ENCODE measurements at places on chromosomes 11 and 22. TPM values are rescaled to one million over a fixed set of nuclear protein-coding genes. Genes with fewer than 3 reads are reported as not detected.

KRTAP5-9 gene
- polyA plus RNA-seq = 0.30 TPM

OR4D5 gene
- not detected for polyA plus RNA-seq

CABP7 gene
- polyA plus RNA-seq = 0.27 TPM

TMEM25 gene
- 36.7 TPM for polyA plus RNA-seq

PANX3 gene
- not detected for polyA plus RNA-seq

CD3E gene
- polyA plus RNA-seq = 0.39 TPM

FAM83F gene
- polyA plus RNA-seq = 1.4 TPM

APOA4 gene
- 1.5 TPM for polyA plus RNA-seq

ZNF280A gene
- not detected for polyA plus RNA-seq

CD3D gene
- polyA plus RNA-seq = 0.65 TPM

FGF19 gene
- polyA plus RNA-seq = 0.93 TPM

MOGAT2 gene
- 0.67 TPM for polyA plus RNA-seq

SPINDOC gene
- 32.1 TPM for polyA plus RNA-seq

DNA sequence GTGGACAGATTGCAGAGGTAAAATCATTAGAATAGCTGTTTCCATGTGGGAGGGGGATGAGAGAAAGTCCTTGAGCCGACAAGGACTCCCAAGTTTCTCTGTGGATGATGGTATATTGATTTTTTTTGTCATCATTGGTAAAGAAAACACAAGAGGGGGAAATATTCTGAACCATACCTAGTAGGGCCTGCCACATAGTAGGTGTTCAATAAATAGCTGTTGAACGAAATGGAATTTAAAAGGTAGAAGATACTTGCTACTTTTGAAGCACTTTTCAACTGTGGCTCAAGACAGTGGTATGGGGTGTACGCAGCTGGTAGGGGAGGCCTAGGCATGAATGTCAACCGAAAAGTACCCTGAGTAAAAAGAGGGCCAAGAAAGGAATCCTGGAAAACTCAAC lies 2.1 kb downstream of the CAVIN3 start:
- no peak for DNase-seq

DNA sequence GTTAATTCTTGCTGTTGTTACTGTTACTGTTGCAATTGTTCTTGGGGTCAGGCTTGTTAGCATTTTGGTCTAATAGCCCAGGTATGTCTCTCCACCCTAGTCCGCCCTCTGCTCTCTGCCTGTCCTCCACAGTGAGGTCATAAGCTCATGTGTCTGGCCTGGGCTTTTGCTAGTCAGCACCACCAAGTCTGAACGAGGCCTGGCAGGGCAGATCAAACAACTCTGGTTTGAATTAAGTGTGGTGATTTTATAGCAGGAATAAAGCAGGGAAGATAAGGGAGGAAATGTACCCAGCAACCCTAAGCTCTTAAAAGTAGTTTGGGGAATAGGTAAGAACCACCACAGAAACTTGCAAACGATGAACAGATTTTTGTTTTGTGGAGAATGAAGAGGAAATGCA lies 98.7 kb downstream of the ABTB2 start:
- no peak for DNase-seq

- DNase-seq = no peak
Measured at GRCh38 chr11:96267001-96267495, 75.9 kb downstream of the MAML2 start.

DNA sequence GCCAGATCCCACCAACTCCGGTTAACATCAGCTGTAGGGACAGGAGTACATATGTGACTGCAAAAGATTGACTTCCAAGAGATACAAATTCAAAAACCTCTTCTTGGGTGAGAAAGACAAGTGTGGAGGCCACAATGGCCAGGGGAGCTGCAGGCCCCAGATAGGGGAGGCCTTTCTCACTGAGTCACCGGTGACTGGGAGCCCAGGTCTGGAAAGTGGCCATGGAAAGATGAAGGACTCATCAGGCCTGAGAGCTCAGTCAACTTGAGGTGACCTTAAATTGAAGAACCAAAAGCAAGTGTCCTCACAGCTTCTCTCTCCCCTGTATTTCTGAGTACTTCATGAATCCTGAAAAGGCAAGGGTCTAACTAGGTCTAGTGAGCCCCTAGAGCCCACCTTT lies 90.4 kb upstream of the CLPB start:
- no peak for DNase-seq

- no peak for DNase-seq
Measured at GRCh38 chr11:117822074-117823033, 2.2 kb downstream of the FXYD2 start.

DNA sequence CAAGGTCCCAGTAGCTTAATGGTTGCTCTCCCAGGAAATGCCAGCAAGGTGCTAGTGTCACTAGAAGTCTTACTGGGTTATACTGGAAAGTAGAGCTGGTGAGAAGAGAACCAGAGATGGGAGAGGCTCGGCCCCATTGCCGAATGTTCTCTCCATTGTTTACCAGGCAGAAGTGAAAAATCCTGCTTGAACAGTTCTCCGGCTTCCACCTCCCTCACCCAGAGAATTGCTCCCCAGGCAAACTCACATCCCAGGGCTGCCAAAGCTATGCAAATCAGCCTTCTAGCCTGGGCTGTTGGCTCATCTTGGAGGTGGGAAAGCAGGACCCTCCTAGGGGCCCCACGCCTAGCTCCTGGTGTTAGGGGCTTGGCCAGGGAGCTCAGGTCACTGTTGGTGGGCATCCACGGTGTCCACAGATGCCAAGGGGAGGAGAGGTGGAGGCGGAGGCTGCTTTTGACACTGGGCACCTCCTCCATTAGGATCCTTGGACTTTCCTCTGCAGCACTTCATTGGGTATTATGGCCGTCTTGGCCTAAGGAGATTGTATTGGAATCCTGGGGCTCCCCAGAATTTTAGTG lies 20.1 kb downstream of the POU2F3 start:
- DNase-seq = no peak

DNA sequence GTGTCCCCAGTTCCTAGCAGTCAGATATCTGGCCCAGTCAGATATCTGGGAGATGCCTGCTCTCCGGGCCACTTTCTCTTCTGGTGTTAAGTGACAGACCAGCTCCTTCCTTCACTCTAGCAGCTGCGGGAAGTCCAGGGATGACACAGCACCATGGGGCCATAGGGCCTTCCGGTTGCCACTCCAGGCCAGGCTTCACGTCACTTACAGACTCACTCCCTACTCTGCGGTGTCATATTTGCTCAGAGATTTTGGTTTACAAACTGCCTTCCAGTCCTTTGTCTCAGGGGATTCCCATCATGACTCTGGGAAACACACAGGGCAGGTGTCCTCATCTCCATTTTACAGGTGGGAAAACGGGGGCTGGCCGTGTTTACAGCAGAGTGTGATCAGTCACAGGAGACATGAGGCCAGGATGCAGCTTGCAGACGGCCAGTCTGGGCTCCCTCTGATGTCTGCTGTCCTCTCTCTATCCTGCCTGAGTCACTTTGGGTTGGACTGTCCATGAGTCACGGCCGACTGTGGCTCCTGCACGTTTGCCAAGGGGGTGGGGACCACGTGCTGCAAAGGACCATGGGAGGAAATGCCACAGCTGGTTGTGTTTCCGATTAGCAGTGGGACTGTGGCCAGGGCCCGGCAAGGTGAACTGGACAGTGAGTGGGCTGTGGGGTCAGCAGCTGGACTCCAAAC lies 8.2 kb upstream of the TBC1D22A start:
- no peak for DNase-seq

- DNase-seq = no peak
Measured at GRCh38 chr22:31646186-31647019, 15.6 kb downstream of the PISD start.

DNA sequence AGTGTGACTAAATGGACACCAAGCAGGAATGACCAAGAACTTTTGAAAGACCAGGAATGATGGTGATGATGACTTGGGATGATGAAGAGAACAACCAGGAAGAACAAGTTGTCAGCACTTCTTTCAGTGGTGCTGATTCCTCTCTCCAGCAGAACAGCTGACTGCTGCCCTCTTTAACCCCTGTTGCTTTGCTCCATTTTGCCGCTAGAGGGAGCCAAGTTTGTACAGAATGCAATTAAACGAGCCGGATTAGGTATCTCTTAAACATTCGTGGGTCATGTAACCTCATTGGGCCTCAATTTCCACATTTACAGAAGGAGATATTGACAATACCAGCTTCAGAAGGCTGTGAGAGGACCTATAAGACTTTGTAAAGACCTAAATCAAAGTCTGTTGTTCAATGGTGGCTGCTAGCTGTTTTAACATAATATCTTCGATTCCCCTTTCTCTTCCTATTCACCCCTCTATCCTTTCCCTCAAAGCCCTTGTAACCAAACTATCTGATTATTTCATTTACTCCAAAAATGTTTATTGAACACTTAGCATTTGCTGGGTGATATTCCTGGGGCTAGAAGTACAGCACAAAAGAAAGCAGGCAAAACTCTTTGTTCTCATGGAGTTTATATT lies 1.9 kb downstream of the OR4S1 start:
- peak; percentile 5 for DNase-seq

- DNase-seq = no peak
Measured at GRCh38 chr11:93717501-93717900, 23.8 kb downstream of the TAF1D start.

- no peak for DNase-seq
Measured at GRCh38 chr11:73784080-73784634, 3.5 kb upstream of the MRPL48 start.

DNA sequence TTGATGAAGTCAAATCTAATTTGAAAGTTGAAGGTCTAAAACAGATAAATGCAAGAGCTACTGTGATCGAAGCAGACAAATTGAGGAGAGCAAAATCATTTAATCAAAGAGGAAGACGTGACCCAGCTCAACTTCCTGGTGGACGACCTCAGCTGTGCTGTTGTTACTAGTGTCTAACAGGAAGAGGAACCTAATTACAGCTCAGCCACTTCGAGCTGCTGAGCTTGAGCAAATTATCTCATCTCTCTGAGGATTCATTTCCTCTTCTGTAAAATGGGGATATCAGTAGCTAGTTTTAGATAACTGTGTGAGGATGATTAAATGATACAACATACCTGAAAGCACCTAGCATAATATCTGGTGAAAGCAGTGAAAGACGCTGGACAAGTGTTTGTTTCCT lies 48.6 kb upstream of the OLFML1 start:
- DNase-seq = no peak

GRCh38 chr11:121300972-121301699 lies 8.6 kb downstream of the SC5D start:
- DNase-seq = no peak

DNA sequence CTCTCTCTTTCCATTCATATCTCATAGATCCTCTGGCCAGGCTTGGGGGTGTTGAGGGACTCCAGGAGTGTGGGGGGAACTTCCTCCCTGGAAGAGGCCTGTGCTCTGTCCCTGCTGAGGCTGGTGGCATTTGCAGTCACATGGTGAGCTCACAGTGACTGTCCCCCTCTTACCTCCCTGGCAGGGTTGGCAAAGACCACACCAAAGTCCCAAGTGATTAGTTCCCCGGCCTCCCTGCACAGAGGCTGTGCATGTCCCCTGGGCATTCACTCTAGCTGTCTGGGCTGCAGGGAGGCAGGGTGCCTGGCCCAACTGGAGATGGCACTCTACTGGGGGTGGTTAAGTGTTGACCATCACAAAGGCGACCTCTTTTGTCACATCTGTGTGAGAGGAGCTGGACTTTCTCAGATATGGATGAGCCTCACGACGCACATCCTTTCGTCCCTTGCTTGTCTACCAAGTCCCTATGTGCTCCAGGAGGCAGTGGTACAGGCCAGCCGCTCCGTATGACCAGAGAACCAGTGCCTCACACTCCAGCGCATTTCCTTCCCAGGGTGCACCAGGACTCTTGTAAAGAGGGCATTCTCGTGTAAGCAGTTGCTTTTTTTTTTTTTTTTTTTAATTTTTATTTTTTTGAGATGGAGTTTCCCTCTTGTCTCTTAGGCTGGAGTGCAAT lies 8.8 kb downstream of the TANGO2 start:
- no peak for DNase-seq

- DNase-seq = no peak
Measured at GRCh38 chr11:45388472-45388871, 102.3 kb upstream of the SYT13 start.

- no peak for DNase-seq
Measured at GRCh38 chr11:44568658-44569473, 3.4 kb downstream of the CD82 start.

DNA sequence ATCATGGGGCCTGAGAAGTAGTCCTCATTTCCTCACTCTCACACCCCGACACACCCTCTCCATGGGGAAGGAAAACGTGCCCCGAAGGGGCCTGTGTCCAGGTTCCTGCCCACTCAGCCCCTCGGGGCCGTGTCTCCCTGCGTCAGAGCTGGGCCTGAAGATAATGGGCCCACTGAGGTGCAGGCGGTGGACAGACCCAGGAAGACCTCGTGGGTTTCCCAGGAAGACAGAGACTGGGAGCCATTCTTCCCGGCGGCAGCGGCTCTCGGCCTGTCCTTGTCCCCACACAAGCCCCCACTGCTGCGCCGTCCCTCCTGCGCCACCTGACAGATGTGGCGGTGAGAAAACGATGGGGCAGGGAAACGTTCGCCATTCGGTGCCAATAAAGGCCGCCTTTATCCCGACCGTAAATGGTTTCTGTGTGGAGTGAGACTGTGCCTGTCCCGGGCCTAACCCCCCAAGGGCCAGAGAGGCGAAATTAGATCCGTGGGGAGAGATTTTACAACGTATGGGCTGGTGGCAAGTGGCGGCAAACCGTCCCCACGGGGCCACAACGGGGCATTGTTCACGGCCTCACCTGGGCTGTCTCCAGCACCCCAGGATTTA lies 89.0 kb downstream of the CDKN1C start:
- no peak for DNase-seq

GRCh38 chr11:77438487-77438886 lies 35.4 kb downstream of the PAK1 start:
- no peak for DNase-seq

- no peak for DNase-seq
Measured at GRCh38 chr11:103929170-103929903, 107.1 kb upstream of the DDI1 start.

- no peak for DNase-seq
Measured at GRCh38 chr22:37285937-37286336, 3.6 kb downstream of the CYTH4 start.

DNA sequence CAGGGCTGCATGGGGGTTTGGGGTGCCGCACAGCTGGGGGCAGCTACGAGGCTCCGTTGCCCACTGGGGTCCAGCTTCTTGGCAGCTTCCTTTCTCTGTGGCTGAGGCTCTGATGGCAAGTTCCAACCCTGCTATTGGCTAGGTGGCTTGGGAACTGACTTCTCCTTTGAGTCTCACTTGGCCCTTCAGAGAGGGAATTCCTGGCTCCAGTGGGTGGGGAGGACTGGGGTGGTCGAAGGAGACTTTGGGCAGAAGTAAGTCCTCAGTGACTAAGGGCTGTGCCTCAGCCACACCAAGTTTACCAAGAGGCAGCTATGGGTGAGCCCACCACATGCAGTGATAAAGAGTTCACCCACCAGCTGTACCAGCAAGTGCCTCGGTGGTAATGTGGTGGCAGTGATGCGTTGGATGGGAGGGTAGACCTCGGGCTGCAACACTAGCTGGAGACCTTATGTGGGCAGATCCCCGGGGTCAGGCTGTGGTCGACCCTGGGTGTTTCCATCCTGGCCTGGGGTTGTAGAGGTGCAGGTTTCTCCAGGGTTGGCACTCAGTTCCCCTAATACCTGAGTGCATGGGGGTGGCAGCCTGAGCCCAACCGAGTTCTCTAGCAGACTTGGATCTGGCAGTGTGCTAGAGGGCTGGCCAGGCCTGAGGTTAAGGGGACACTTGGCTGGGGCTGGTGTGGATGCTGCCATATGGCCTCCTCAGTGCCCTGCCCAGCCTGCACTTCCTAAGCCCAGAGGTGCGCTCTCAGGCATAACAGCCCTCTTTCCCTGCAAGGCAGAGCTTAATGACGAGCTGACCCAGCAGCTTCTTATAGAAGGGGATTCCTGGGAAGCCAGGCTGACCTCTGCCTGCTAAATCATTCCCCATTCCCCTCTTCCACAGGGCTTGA lies 197.0 kb upstream of the CADM1 start:
- DNase-seq = no peak
